ENCODE measurements at places on chromosomes 6 and 20. TPM values are rescaled to one million over a fixed set of nuclear protein-coding genes. Genes with fewer than 3 reads are reported as not detected.

- H3K27ac ChIP-seq = no peak overlapping the region
- H3K4me3 ChIP-seq = no peak overlapping the region
- H3K4me1 ChIP-seq = no peaks in the 10 kb centered on the region
- no peaks in the 10 kb centered on the region for H3K36me3 ChIP-seq
Measured at GRCh38 chr6:118260833-118261232, 287.3 kb upstream of the PLN start.

AGER gene
- 1.3 TPM for total RNA-seq

EYS gene
- total RNA-seq = 2.9 TPM

- H3K27ac ChIP-seq = no peak overlapping the region
- no peaks in the 10 kb centered on the region for H3K36me3 ChIP-seq
- no peaks in the 10 kb centered on the region for H3K4me1 ChIP-seq
- H3K4me3 ChIP-seq = no peak overlapping the region
- H3K27me3 ChIP-seq = no peaks in the 10 kb centered on the region
Measured at GRCh38 chr20:58352468-58352867, 36.6 kb upstream of the VAPB start.

STK35 gene
- 26.3 TPM for total RNA-seq

GRCh38 chr6:36989264-36989663 lies 3.3 kb upstream of the MTCH1 start:
- no peaks in the 10 kb centered on the region for H3K36me3 ChIP-seq
- H3K4me1 ChIP-seq = no peaks in the 10 kb centered on the region
- no peak for DNase-seq
- no peaks in the 10 kb centered on the region for H3K27me3 ChIP-seq

DNA sequence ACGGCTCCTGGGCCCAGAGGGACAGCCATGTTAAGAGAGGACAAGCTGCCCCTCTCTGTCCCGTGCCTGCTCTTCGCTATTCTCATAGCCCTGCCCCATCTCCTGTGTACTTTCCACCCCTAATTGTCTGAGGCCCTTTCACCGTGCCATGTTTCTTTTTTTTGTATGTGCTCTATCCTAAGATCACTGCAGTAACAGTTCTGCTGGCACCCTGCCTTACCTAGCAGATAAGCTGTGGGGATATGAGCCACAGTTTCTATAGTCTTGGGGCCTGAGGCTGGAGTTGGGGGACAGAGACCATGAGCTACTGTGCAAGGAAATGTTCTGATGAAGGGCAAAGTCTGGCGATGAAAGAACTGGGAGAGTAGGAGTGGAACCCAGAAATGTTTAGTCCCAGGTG lies 269.5 kb upstream of the CITED2 start:
- no peaks in the 10 kb centered on the region for H3K4me1 ChIP-seq
- H3K27me3 ChIP-seq = no peaks in the 10 kb centered on the region
- H3K36me3 ChIP-seq = no peaks in the 10 kb centered on the region
- no peak for DNase-seq
- H3K27ac ChIP-seq = no peak overlapping the region

CFB gene
- 130 TPM for total RNA-seq

DNA sequence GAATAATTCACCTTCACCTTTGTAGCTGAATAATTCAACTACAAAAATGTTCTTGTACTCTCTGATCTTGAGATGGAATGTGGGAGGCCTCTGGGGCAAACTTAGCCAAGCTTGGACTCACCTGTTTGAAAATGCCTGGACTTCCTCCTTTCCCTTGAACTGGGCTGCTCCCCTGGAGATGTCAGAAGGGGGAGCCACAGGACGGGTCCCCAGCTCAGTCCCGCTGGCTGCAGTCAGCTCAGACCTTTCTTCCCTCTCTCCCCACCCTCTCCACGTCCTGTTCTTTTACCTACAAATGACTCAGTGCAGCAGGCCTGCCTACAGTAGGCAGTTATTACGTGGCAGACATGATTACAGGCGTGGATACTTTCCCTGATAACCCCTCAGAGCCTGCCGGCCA lies 131.5 kb upstream of the RALGAPA2 start:
- no peak overlapping the region for H3K27ac ChIP-seq
- no peak for DNase-seq

ACTL10 gene
- 1.4 TPM for total RNA-seq
